ENCODE measurements at places on chromosomes 5 and 9.

DNA sequence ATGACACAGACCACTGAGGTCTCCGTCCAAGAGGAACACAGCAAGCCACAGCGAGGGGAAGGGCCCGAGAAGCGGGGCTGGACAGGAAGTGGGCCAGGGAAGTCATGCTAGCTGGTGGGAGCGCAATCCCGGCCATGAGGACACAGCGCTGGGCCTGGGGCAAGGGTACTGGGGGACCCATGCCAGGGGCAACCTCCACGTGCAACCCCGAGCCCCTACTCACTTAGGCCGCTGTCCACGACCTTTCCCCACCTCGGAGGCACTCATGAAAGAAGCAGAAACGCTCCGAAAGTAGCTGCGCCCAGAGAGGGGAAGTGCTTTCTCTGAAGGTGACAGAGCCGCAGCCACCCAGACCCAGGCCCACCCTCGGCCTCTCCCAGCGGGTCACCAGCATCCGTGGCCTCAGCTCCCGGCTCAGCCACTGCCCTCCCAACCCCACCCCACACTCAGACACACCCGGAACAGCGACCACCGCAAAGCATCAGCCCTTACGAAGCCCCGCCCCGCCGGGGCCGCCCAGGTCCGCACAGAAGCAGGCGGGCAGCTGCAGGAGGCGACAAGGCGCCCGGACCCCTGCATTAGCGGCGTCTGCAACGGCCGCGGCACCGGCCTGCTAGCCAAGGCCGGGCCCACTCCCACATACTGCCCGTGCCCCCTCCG is 782 bp downstream of the BICD2 start:
- DNase-seq: no peak

- peak; percentile 19 for DNase-seq
These were observed 59.9 kb downstream of the TLE1 start for GRCh38 chr9:81629440-81629839.

DNA sequence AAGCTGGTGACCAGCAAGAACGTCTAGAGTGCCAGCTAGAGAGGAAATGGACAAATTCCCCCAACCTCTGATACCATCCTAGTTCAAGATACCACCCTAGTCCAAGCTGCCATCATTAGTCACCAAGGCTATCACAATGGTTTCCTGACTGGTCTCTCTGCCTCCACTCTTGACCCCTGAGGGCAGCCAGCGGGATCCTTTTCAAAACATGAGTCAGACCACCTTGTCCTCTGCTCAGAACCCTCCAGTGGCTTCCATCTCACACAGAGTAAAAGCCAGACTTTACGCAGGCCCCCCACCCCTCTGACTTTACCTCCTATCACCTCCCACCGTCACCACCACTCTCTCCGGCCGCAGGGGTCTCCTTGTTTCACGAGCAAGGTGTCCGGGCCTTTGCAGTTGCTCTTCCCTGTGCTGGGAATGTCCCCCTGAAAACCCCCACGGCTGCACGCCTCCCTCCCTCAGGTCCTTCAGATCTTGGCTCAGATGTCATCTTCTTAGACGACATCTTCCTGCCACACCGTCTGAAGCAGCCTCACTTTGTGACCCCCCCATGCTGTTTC is 42.2 kb upstream of the FBXW11 start:
- DNase-seq: no peak

DNA sequence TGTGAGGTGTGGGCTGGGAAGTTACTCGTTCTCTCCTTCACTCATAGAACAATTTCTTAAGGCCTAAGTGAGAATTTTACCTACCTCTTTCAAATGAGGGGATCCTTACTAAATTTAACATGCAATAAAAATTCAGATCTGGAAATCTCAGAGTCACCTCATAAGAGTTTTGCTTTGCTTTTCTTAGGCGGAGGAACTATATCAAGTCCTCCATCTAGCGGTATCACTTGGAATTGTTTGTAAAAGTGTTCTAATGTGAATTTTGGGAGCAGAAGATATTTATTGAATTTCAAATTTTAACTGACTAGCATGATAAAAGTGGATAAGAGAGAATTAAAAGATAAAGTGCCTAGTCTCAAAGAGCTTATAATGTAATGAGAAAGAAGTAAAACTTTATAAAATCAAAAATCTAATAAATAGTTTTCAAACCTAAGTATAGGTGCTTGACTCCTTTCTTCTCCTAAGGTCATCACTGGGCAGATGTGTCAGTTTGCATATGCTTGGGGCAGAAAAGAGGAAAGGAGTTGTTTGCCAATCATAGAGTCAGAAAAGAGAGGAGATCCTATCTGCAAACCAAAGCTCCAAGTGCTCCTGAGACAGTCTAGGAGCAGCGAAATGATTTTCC is 145.7 kb upstream of the DAB2 start:
- DNase-seq: peak; percentile 22

- DNase-seq: no peak
These were observed 44.4 kb downstream of the BNC2 start for GRCh38 chr9:16825971-16826625.

- no peak for DNase-seq
These were observed 75.3 kb upstream of the NR4A3 start for GRCh38 chr9:99746406-99746805.

- DNase-seq: no peak
These were observed 76.9 kb downstream of the GHR start for GRCh38 chr5:42500003-42500599.

GRCh38 chr9:89365532-89365912 is 47.2 kb downstream of the SECISBP2 start:
- no peak for DNase-seq

GRCh38 chr9:127628758-127629467 is 16.8 kb downstream of the STXBP1 start:
- no peak for DNase-seq

DNA sequence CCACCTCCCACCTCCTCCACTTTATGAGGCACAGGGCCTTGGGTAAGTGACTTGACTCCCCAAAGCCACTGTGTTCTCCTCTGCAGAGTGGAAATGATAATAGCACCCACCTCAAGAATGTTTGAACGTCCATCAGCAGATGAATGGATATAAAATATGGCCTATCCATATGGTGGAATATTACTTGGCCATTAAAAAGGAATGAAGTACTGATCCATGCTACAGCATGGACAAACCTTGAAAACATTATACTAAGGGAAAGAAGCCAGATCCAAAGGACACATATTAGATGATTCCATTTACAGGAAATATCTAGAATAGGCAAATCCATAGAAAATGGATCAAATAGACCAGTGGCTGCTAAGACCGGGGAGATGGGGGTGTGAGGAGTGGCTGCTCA is 50.2 kb downstream of the CFAP77 start:
- DNase-seq: no peak

DNA sequence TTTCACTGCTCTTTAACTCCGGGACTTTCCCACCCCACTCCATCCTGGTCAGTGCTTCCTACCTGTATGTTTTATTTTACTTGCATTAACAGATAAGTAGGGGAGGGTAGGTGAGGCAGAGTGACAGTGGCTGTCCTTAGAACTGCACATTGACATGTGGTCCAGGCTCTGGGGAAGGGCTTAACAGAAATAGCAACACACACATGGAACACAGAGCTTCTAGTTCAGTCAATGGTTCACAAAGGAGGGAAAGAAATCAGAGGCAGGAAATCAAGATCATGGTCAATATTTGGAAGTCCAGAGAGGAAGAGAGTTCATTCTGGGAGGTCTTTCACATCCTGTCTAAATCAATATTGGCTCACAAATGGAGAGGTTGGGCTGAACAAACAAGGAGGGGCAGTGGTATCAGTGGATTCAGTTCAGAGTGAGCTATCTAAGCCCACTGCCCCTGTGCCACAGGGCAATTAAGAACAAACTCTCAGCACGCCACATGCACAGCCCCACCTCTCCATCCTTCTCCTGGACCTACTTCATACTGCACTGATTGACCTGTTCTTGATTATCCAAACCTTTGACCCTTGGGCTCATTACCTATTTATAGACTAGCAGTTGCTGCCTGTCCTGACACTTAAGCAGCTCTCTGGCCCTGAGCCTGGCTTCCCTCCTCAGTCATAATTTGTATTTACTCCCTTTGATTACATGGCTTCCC is 6.2 kb upstream of the VPS13A start:
- no peak for DNase-seq

DNA sequence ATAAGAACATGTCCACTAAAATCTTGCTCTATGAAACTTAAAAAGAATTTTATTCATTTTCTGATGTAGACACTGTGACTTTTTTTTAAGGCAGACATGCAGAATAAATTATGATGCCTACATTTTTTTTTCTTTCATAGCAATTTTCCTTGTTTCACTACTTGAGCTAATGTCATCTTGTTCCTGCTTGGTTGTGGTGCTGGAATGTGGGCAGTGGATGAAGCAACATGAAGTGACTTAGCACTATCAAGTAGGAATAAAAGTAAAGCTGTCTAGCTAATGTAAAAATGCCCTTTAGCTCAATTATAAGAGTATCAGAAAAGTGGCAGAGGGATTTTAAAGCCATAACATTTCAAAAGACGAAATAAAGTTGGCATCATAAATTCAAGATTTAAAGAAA is 191.0 kb downstream of the ADAMTS6 start:
- DNase-seq: no peak

DNA sequence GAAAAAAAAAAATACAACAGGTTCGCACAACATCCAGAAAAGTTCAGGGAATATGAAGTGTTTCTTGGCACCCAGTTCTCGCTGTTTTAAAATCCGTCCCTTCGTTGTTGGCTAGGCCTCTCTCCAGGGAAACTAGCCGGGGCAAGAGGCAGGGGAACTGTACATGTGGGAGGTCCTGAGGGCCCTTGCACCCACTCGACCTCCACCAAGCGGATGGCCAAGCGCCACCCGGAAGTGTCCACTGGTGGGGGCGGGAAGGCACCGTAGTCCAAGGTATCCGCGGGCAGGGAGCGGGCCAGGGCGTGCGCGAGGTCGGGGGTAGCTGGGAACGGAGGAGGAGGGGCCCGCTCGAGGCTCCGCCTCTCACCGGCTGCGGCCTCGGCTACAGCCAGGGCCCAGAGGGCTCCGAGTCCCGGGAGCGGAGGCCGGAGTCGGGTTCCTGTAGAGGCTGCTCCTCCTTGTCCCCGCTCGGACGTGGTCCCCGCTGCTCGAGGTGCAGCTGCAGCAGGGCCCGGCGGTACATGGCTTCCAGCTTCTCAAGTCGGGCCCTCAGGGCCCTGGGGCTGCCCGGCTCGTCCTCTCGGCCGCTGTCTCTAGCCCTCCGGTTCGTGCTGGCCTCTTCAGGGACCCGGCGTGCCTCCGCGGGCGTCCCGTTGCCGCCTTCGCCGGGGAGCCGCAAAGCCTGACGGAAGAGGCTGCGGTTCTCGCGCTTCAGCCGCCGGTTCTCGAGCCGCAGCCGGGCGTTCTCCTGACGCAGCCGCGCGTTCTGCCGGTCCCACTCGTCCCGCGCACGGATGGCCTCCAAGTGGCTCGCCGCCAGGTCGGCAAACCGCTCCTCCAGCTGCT is 720 bp downstream of the TUSC1 start:
- peak; percentile 87 for DNase-seq

DNA sequence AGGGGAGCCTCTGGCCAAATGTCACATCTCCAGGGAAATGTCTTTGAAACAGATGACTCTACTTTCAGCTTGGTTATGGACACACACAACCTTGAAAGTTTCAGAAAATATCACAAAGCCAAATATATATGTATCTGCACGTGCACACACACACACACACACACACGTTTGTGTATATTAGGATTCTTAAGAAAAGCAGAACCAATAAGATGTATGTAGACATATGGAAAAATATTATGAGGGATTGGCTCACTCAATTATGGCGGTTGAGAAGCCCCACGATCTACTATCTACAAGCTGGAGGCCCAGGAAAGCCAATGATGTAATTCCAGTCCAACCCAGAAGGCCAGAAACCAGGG is 194.9 kb downstream of the PALM2AKAP2 start:
- DNase-seq: no peak

DNA sequence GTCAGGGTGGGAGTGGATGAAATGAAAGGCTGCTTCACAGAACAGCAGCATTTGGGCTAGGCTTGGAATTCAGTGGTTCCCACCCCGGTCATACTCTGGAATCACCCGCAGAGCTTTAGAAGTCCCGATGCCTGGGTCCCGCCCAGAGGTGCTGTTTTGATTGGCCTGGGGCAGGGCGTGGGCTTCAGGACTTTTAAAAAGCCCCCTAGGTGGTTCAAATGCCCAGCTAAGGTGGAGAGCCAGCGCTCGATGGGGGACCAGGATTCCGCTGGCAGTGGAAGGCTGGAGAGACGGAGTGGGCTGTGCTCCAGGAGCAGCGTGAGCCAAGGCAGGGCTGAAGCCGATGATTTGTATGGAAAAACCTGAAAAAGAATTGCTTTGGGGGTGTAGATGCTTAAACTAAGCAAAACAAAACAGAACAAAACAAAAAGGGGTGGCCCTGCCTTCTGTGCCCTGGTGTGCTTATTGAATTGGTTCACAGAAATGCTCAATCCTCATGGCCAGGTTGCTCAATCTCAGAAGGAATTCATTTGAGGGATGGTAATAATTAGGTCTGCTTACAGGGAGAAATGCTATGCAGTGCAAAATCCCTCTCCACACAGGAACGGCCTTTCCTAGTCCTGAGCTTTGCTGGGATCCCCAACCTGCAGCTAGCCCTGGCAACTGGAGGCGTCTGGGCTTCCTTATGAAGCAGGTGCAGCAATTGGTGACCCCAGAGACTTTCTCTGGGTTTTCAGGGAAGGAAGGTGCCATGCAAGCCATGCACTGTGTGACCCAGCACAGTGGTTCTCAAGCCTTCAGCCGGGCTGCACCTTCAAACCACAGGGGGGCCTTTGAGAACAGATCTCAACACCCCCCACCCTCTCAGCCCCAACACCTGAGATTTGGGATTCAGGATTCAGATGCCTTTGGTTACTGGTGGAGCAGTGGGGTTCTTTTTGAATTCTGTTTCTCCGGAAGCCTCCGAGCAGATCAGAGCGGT is 174.0 kb upstream of the ZNF618 start:
- DNase-seq: no peak

GRCh38 chr9:107016383-107016782 is 153.4 kb downstream of the ZNF462 start:
- DNase-seq: no peak

GRCh38 chr5:90014420-90014819 is 395.1 kb downstream of the CETN3 start:
- DNase-seq: no peak

GRCh38 chr5:165525271-165525670 is 2019.9 kb downstream of the MAT2B start:
- DNase-seq: no peak

DNA sequence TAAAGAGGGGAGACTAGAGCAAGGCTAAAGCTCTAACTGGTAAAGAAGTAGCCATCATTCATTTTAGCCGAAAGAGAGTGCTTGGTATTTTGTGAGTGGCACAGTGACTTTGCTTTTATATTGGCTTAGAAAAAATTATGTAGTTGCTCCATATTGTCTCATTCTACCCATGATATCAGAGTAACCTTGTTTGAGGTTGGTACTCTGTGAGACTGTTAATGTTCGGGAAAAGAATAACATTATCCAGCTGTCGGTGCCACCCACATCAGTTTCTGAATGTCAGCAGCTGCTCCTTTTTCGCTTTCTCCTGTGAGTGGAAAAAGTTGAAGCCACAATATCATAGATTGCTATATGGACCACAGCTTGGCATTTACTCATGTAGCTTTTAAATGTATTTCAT is 376.4 kb upstream of the KCNN2 start:
- DNase-seq: no peak

DNA sequence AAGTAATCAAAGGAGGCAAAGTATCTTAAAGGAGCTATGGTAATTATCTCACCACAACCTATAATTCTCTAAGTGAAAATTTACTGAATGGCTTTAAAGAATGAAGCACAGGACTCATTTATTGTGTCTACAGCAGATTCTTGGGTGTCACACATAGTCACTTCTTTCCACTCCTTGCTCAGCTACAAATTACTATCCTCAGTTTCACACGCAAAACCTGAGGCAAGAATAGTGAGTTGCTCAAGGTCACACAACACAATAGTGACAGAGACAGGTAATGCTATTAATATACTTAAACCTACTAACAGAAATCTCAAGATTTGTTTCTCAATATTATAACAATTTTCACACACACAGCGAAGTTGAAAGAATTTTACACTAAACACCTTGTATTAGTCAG is 120.9 kb upstream of the STK32A start:
- no peak for DNase-seq
